ENCODE measurements at places on chromosomes 3 and 15.

- DNase-seq = no peak
Observed at GRCh38 chr3:50490424-50490823, 13.0 kb downstream of the CACNA2D2 start.

GRCh38 chr3:58049143-58049785 lies 41.0 kb downstream of the FLNB start:
- no peak for DNase-seq

DNA sequence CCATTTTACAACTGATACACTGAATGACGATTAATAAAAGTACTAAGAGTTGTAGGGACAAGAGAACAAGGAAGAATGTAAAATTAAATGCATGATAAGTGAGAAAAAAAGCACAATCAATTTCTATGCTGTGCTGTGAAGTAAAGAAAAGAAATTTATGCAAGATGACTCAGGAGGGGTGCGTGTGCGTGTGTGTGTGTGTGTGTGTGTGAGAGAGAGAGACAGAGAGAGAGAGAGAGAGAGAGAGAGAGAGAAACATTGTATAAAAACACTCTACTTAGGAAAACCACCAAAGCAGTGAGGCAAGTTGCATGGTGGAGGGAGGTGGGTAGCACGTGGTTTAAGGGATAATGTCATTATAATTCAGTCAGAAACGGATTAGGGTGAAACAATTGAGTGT lies 580.8 kb upstream of the ALCAM start:
- DNase-seq = no peak

DNA sequence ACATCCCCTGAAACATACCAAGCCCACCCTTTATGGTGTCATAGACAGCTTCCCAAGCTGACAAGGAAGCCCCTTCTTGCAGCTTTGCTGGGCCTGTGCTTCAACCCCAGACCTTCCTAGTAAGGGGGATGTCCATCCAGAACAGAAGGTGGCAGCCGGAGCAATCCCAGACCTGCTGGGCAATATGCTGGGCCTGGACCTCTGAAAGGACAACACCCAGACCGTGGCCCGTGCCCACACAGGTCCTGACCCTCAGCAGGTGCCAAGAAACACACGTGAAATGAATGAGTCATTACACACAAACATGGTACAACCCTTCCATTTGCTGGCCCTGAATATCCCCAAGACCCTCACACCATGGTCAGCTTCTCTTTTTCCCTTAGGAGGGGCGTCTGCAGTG lies 19.8 kb upstream of the VILL start:
- DNase-seq = no peak

DNA sequence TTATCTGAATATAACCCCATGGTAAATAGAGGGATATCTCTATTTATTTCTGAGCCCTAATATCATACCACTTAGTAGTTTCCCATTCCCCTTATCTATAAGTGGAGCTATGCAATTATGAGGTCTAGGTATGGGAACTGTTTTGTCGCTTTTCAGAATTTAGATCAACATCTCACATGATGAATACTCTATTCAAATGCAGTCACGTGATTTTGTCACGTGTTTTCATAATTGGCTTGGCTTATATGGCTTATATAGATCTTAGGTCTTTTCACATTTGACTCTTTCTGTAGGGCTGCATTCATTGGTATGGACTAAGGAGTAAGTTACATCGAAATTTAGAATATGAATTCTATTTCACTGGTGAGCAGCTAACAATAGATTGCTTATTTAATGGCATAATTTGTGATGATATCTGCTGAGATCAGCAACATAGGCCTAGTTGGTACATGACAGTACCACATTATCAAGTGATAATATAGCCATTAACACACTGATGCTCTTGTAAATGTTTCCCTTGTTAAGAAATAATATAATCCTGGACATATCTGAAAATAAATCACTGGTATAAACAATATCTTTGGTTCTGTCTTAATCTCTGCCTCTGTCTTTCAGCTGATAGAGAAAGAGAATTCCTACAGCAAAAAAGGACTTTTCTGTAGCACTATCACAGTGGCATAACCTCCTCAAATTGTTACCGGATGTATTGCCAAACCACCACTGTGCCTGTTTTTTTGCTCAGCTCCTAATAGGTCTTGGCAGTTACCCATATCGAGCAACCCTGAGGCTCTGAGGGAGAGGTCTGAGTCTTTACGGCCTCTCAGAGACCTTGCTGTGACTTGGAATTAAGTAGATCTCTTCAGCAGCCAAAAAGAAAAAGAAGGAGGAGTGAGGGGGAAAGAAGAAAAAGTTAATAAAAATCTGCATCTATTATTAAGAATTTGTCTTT lies 357.1 kb downstream of the ZPLD1 start:
- no peak for DNase-seq

GRCh38 chr3:159319156-159319555 lies 517.3 kb downstream of the MFSD1 start:
- DNase-seq = no peak

GRCh38 chr3:149129326-149130205 lies at the start of gene HPS3:
Gene HPS3 (plus strand): TSS chr3:149129638. CDS start chr3:149129724, 86 bp downstream.
- DNase-seq = peak; percentile 69

DNA sequence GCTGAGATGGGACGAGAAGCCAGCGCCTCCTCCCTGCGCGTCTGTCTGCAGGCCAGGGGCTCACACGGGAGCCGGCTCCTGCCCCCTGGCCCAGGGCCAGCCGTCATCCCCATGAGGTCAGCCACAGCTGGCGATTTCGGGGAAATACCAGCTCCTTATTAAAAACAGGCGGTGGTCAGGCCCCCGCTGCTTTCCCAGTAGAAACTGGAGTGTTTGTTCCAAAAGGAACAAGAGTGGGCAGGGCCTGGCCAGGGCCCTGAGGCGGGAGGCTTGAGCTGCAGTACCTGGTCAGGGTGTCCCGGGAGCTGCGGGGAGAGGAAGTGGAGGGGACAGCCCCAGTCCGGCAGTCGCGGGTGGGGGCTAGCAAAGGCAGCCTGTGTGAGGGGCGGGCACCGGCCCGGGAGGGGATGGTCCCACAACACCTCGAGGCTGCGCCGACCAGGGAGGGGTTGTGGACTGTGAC lies 17.8 kb downstream of the MYL3 start:
- DNase-seq = peak; percentile 78

- no peak for DNase-seq
Observed at GRCh38 chr3:61616586-61616985, 55.2 kb downstream of the PTPRG start.

DNA sequence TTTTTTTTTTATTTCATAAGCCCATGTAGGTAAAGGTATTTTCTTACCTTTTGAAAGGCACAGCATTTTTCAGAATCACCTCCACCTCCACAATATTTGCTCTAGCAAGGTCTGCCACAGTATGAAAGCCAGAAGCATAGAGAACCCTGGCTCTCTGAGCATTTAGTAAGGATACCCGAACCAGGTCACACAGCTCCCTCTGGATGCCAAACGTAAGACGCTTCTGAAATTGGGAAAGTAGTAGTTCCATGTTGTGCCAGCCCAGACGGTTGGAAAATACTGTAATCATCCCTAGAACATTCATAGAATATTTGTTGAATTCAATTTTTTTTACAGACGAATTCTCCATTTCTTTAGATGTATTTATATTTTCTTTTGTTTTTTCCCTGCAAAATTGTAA lies 52.4 kb downstream of the POLQ start:
- no peak for DNase-seq
